ENCODE measurements at places on chromosomes 11 and 22. TPM values are rescaled to one million over a fixed set of nuclear protein-coding genes. Genes with fewer than 3 reads are reported as not detected.

Gene H19
- 5.6 TPM for total RNA-seq

DNA sequence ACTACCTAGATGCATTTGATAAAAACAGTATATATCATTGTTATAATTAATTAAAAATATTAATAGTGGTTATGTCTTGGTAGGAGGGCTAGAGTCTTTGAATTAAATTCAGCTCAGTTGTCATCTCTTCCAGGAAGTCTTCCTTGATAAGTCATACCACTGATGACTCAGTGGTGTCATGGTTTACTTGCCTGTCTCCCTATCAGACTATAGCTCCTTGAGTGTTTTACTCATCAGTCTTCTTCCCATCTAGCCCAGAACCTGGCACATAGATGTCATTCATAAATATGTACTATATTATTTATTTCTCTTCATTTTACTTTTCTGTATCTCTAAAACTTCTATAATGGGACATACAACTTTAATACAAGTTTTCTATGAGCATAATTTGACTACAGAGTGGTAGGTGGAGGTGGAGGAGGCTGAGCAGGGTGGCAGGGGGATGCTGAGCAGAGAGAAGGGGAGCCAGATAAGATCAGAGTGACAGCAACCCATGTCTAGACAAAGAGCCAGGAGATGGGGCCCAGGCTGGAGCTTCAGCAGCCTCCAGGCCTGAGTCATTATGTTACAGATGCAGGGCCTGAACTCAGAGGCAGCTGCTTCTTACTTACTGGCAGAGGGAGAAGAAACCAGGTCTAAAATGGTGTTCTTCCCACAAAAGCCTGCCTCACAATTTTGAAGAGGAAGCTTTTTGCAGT lies 82.3 kb upstream of the PHOX2A start:
- no peak for DNase-seq

Gene KRTAP5-9
- not detected for total RNA-seq

DNA sequence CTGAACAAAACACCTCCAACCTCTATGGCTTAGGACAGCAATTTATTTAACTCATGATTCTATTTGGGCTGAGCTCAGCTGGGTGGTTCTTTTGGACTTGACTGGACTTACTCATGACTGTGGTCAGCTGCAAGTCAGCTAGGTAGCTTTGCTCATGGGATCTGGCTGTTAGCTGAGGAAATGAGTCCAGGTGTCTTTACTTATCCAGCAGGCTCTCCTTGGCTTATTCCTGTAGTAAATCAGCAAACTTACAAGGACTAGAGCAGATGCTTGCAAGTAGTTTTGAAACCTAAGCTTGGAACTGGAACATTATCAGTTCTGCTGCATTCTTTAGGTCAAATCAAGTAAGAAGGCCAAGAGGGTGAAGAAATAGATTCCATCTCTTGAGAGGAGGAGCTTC lies 8.0 kb upstream of the HIKESHI start:
- DNase-seq: no peak

Gene OR4B1
- not detected for total RNA-seq

DNA sequence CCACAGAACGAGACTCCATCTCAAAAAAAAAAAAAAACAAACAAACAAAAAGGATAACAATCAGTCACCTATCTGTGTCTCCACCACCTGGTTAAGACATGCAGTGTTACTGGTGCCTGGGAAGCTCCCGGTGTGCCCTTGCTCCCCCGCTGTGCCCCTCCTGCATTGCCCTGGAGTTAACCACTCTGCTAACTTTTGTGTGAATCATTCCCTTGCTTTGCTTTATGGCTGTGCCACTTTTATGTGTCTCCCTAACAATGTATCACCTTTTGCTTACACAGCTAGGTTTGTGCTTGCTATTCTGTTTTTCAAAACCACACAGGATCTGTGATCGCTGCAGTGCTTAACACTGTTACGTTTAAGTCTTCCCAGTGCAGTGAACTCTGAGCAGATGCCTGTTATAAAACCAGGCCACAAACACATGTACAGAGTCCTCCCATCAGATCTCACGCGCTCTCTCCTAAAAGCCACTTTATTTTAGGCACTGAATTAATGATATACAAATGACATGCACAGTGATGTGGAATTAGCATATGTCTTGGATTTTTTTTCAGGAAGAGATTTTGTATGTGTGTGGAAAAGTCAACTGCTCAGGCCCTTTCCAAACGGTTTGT lies 69.9 kb downstream of the BUD13 start:
- no peak for DNase-seq

Gene DLG2
- total RNA-seq: 0.06 TPM

GRCh38 chr11:69923641-69924307 lies 104.6 kb upstream of the FGF3 start:
- no peak for DNase-seq

DNA sequence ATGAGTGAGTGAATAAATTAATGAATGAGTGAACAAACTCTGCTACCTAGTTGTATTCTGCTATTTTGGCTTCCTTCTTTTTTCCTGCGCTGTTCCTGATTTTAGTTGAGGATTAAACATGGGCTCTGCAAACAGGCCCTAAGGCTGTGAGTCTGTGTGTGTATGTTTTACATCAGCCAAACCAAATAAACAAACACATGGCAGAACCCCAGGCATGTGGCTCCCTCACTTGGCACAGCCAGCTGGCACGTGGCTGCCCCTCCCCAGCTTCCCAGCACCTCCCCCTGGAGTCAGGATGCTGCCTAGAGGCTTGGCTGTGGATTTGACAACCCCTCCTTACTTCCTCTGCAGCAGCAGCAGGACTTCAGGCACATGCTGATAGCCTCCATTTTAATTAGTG lies 593.2 kb downstream of the INSC start:
- DNase-seq: peak; percentile 75

- DNase-seq: peak; percentile 59
Measured at GRCh38 chr22:50261615-50262459, at the start of gene MAPK12. MAPK12 (minus strand) TSS chr22:50261683; CDS start chr22:50261509, 174 bp downstream.

Gene MUC6
- total RNA-seq: not detected

GRCh38 chr11:12799334-12799835 lies 125.2 kb downstream of the TEAD1 start:
- DNase-seq: no peak

Gene TMEM191C
- total RNA-seq: not detected

- no peak for DNase-seq
Measured at GRCh38 chr11:8967184-8967583, 2.9 kb upstream of the TMEM9B start.

DNA sequence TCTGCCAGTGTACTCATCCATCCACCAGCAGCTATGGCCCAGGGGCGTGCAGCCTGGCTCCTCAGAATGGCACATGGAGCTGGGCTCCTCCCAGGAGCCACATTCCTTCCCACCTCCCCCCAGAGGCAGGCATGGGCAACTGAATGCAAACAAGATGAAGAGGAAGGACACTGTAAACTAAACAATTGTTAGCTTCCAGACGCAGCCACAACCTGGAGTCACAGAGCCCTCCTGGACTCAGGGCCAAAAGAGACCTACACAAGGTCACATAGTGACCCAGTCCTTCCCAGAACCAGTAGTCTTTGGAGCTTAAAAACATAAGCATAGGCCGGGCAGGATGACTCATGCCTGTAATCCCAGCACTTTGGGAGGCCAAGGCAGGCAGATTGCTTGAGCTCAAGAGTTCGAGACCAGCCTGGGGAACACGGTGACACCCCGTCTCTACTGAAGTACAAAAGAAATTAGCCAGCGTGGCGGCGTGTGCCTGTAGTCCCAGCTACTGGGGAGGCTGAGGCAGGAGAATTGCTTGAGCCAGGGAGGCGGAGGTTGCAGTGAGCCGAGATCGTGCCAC lies 30.7 kb upstream of the CLDN5 start:
- DNase-seq: peak; percentile 72

- no peak for DNase-seq
Measured at GRCh38 chr11:107176148-107177105, 158.2 kb upstream of the GUCY1A2 start.

Gene IPO7
- total RNA-seq: 77.4 TPM

Gene GSTT2B
- total RNA-seq: 0.81 TPM

DNA sequence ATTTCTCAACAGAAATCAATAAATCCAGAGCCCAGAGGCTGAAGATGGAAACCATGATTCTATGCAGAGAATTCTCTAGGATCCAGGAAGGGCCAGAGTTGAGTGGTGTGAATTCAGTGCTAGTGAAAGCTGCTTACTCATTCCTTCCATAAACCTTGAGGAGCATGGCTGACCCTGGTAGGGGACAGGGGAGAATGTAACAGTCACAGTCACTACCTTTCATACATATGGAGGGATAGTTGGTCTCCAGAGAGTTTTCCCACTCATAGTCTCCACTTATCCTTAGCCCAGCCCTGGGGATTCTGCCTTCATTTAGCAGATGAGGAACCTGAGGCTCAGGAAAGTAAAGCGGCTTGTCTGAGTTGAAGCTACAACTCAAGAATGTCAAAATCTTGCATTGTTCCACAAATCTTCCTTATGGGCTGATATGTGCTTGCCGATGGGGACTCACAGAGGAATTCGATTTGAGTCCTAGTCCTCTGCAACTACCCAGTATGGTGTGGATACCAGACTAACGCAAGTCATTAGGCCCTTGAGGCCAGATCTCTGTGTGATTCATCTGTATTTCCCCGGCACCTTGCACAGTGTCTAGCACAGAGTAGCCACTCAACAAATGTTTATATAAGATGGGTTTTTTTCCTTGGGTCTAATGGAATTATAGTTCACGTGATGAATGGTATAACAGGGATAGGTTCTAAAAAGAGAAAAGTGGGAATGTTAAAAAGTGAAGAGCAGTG lies 3.7 kb upstream of the ANAPC15 start:
- DNase-seq: no peak

DNA sequence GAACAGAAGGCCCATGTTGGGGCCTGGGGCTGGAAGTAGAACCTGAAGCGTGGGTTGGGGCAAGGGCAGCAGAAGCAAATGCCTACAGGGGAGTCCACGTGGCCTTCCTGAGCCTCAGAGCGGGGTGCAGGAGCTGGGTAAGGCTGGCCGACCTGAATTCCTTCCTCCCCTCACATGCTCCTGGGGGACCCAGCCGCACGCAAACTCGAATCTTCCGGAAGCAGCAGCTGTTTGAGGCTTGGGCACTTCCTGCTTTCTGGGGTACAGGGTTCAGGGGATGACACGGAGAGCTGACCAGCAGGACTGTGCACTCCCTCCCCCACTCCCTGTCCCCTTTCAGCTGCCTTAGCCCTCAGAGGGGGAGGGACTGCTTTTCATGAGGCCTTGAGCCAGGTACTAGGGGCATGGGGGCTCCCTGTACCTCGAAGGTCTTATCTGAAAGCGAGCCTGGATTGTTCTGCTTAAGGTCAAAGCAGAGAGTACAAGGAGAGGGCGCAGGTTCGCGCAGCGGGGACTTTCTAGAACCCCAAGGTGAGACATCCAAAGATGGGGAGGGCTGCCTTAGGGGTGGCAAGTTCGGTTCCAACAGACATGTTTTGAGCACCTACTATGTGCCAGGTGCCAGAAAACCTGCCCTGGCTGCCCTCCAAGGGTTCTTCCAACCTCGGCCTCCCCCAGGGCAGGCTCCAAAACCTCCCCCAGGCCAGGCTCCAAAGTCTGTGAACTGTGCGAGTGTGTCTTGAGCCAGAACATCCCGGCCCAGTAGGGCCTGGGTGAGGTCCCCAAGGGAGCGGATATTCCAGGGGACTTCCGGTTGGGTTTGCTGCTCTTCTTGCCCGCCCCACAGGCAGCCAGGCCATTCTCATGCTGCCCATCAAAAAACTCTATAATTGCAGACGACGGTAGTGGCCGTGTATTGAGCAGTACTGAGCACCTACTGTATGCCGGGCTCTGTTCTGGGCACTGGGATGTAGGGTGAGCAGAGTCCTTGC lies 1.7 kb downstream of the NCF4 start:
- DNase-seq: no peak

- DNase-seq: peak; percentile 54
Measured at GRCh38 chr11:122089111-122089510, 26.9 kb downstream of the BLID start.

- no peak for DNase-seq
Measured at GRCh38 chr22:36343720-36344105, 44.1 kb downstream of the MYH9 start.

DNA sequence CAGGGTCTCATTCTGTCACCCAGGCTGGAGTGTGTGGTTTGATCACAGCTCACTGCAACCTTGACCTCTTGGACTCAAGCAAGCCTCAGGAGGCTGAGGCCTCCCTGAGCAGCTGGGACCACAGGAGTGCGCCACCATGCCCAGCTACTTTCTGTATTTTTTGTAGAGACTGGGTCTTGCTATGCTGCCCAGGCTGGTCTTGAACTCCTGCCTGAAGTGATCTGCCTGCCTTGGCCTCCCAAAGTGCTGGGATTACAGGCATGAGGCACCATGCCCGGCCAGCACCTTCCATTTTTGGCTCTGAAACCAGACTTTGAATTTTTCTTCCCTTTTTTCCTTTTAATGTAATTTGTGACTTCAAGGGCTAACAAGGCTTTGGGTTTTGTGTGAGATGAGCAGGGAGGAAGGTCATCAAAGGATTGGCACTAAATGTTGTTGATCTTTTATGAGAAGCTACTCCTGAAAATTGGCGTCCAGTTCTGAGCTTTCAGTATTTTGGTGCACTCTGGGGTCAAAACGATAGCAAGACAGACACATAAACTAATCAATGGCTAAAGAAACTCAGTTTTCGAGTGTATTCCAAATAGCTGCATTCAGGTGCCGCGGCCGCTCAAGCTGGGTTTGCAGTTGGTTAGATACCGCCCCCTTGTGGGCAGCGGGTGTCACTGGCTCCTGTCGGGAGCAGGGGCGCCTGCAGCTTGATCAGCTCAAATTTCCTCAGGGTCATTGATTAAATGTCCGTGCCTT lies 51.9 kb upstream of the CLMP start:
- DNase-seq: peak; percentile 35

Gene SHANK3
- total RNA-seq: 1.1 TPM

GRCh38 chr22:29138556-29139305 lies 65.9 kb downstream of the KREMEN1 start:
- DNase-seq: no peak

DNA sequence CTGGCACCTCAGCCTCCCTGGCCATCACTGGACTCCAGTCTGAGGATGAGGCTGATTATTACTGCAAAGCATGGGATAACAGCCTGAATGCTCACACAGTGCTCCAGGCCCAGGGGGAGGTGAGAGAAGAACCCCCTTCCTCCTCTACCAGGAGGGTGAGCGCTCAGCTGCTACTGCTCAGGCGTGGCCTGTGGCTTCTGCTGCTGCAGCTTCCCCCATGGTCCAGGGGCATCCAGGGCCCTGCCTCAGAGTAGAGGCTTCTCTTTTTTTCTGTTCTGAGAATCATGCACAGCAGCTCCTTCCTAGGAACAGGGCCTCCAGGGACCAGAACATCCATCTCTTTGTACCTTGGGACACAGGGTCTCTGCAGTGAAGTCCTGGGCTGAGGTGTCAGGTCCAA lies 83.1 kb downstream of the VPREB1 start:
- DNase-seq: no peak

All from Caki2 (cell line).